ENCODE measurements at places on chromosomes 7 and 10.
A peak's percentile ranks its signal among the peaks of the same experiment; 100 is the strongest.

- peak; percentile 19 for DNase-seq
These were observed 13.1 kb downstream of the RBP3 start for GRCh38 chr10:47361293-47361692.

GRCh38 chr10:104260775-104261115 lies 6.1 kb downstream of the GSTO1 start:
- peak; percentile 62 for DNase-seq

DNA sequence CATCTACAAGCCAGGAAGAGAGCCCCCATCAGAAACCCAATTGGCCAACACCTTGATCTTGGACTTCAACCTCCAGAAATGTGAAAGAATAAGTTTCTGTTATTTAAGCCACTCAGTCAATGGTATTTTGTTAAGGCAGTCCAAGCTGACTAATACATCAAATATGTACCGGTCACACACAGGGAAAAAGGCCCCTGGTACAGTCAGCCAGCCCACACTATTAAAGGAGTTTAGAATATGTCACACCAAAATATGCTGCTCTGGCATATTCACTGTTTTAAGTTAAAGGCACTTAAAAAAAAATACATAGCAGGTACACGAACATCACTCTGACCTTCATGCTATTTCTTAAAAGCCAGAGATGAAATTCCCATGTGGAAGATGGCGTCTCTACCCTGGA lies 15.2 kb upstream of the CDCA7L start:
- DNase-seq, result peak; percentile 78

GRCh38 chr7:519484-520390 lies at the start of gene PDGFA:
TSS of gene PDGFA (minus strand) at chr7:519846. CDS start at chr7:519001, 845 bp downstream.
- DNase-seq, result peak; percentile 51

DNA sequence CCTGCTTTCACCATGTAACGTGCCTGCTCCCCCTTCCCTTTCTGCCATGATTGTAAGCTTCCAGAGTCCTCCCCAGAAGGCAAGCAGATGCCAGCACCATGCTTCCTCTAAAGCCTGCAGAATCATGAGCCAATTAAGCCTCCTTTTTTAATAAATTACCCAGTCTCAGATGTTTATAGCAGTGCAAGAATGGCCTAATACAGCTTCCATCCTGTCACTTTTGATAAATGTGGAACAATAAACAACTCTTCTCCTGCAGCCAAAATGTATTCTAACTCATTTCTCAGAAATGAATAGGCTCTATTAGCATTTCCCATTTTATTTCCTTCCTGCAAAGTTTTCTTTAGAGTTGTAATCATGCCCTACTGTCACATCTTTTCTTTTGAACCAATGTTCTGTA lies 43.4 kb downstream of the C7orf25 start:
- DNase-seq, result no peak

- peak; percentile 89 for DNase-seq
These were observed 41.1 kb downstream of the ZC3HC1 start for GRCh38 chr7:130009848-130010688.

DNA sequence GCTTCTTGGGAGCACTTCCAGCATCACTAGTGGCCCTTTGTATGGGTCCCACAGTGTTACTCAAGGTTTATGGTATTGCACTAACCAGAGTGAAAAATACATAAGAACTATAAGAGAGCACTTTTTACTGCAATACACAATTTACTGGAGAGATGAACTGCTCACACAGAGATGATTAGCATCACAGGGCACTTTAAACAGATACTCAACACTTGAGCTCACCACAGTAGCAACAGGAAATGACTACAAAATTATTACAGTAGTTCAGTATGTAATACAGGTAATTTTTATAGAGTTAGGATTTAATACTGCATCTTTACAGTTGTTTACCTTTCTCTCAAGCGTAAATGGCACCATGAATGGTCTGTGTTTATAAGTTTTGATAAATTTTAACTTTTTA lies 68.2 kb upstream of the CDK1 start:
- no peak for DNase-seq

DNA sequence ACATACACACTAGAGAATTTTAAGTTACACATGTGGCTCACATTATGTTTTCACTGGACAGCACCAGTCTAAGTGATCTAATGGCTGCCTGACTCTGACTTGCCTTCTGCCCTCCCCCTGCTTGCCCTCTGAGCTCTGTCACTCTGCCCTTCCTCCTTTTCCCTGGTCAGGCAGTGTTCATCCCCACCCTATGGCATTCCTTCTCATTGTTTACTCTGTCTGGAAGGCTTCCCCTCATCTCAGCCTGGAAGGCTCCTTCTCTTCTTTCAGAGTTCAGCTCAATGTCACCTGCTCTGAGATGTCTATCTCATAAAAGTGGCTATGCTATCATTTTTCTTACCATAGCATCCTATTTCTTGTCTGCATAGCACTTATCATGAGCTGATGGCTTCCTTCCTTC lies 305.7 kb downstream of the BMPER start:
- DNase-seq, result no peak

DNA sequence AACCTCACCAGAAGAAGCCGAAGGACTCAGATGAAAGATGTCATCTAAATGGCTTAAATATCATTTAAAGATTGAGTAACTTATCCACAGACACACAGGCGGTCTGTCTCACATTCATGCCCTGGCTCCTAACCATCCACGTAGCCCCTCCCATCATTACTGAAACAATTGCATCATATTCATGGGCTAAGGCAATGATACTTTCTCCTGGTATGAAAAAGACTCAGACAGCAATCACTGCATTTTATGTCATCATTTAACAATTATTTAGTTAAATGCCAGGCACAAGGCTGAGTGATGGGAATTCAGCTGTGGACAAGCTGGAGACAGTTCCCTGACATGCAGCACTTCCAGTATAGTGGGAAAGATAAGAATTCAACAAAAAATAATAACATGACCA lies 11.2 kb upstream of the TECTB start:
- peak; percentile 76 for DNase-seq

Measured in amniotic epithelial cell (primary cell).